CD4-positive, CD25-positive, alpha-beta regulatory T cell (primary cell): ENCODE measurements at places on chromosomes 13 and 19.

GRCh38 chr13:32495429-32495828 lies 43.2 kb downstream of the N4BP2L2 start:
- no peaks in the 10 kb centered on the region for H3K27me3 ChIP-seq
- DNase-seq, result no peak
- no peaks in the 10 kb centered on the region for H3K4me1 ChIP-seq
- H3K36me3 ChIP-seq, result no peaks in the 10 kb centered on the region
- no peak overlapping the region for H3K4me3 ChIP-seq
- H3K27ac ChIP-seq, result no peak overlapping the region

- peak; percentile 37 for DNase-seq
- H3K4me3 ChIP-seq, result peak overlapping the region; percentile 78
- peaks cover 43% of the 10 kb centered on the region for H3K4me1 ChIP-seq
- H3K27me3 ChIP-seq, result peaks cover 1% of the 10 kb centered on the region
- peak overlapping the region; percentile 80 for H3K27ac ChIP-seq
Observed at GRCh38 chr19:45424191-45425058, 708 bp upstream of the ERCC1 start.

DNA sequence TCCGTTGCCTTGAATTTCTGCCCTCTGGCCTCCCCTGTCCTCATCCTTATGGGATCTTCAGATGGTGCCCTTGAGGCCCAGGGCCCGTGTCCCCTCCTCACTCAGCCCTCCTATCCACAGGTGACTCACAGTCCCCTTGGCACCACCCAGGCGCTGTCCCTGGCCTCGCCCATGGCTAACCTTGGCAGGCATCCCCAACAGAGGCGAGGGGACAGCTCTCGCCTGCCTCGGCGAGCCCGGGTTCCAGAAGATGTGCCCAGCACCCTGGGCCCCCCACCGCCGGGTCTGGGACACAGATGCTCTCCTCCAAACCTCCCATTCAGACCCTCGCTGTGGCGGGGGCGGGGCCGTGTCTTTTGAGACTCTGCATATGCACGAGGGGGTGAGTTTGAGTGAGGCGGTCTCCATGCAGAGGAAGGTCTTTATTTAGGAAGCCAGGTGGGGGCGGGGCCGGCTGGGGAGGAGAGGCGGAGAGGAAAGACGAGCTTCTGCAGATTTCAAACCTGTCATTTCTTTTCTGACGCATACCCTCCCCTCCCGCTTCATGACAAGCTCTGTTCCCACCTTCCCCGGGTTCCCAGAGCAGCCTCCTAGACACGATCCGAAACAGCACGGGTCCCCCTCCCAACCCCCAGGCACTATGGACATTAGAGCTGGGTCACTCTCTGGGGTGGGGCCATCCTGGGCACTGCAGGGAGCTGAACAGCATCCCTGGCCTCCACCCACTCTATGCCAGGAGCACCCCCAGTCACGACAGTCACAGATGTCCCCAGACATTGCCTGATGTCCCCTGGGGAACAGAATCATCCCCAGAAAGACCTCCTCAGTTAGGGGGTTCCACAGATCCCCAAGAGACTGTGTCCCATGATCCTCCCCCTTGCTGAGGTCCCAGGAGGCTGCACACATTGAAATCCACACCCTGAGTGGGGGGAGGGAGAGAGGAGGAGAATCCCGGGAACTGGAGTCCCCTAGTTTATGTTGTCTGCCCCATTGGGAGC lies 48.5 kb downstream of the GNG7 start:
- no peaks in the 10 kb centered on the region for H3K36me3 ChIP-seq
- no peak overlapping the region for H3K4me3 ChIP-seq
- H3K27ac ChIP-seq, result no peak overlapping the region
- no peaks in the 10 kb centered on the region for H3K27me3 ChIP-seq

DNA sequence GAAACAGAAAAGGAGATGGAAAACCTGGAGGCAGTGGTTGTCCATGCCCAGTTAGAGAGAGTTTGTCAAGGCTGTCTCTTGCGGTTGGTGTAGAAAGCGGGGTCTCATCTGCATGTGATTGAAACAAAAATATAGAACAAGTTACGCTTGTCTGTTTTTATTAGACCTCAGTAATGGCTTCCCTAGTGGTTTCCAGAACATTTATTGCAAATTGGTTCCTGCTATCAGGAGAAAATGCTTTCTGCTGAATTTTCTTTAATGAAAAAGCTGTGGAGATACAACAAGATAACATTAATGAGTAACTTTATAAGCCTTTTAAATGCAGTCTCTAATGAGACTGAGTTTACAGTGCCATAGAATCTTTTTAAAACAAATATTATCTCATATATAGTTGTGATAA lies 378.0 kb downstream of the DACH1 start:
- no peak overlapping the region for H3K27ac ChIP-seq
- no peak overlapping the region for H3K4me3 ChIP-seq
- no peaks in the 10 kb centered on the region for H3K36me3 ChIP-seq
- no peak for DNase-seq
- no peaks in the 10 kb centered on the region for H3K4me1 ChIP-seq
- H3K27me3 ChIP-seq, result no peaks in the 10 kb centered on the region

DNA sequence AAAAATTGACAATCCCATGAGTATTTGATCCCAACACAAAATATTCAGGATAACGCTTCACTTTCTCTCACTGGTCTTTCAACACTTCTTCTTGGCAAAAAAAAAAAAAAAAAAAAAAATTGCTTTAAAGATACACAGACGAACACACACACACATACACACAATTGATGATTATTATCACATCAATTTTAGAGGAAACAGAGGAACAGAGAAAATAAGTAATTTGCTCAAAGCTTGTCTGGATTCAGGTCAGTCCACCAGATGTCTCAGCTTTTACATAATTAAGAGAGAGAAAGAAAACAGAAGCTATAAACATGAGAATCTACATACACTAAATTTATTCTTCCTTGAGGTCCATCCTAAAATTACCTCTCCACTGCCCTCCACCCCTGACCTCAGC lies 183.4 kb downstream of the MZT1 start:
- DNase-seq, result no peak
- no peak overlapping the region for H3K27ac ChIP-seq
- H3K4me1 ChIP-seq, result no peaks in the 10 kb centered on the region
- no peak overlapping the region for H3K4me3 ChIP-seq
- H3K27me3 ChIP-seq, result no peaks in the 10 kb centered on the region

DNA sequence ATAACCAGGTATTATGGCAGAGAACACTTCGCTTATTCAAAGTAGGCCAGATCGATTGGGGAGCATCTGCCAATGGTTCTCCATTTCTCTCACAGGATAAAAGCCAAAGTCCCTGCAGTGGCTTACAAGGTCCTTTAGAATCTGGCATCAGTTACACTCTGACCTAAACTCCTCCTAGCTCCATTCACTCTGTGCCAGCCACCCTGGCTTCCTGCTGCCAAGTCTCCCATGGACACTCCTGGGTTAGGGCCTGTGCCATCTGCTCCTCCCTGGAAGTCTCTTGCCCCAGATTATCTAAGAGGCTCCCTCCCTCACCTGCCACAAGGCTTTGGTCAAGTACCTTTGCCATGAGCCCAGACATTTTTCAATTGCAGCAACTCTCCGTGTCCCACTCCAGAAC lies 649.2 kb downstream of the DACH1 start:
- no peaks in the 10 kb centered on the region for H3K27me3 ChIP-seq
- H3K36me3 ChIP-seq, result no peaks in the 10 kb centered on the region
- no peak for DNase-seq
- H3K4me1 ChIP-seq, result no peaks in the 10 kb centered on the region
- H3K27ac ChIP-seq, result no peak overlapping the region

- DNase-seq, result no peak
- no peak overlapping the region for H3K4me3 ChIP-seq
Observed at GRCh38 chr19:579111-579841, 6.9 kb downstream of the BSG start.

GRCh38 chr13:94122300-94122915 lies 357.1 kb downstream of the DCT start:
- no peak overlapping the region for H3K4me3 ChIP-seq
- no peaks in the 10 kb centered on the region for H3K4me1 ChIP-seq
- H3K36me3 ChIP-seq, result no peaks in the 10 kb centered on the region
- no peaks in the 10 kb centered on the region for H3K27me3 ChIP-seq

DNA sequence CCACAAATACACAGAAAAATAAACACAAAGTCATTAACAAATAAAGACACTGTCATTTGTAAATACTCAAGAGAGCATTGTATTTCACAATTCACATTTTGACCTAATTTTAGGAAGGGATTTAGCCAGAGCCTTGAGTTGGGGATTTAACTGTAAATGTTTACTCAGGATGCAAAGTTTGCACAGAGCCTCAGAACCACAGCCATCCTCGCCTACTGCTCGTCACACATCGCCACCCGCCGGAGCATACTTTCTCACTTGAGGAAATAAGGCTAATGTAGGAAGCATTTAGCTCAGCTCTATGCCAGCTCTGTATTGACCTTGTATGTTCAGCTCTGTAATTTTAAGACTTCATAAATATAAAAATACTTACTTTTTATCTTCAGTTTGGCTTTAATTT lies 442.7 kb downstream of the OXGR1 start:
- no peak overlapping the region for H3K27ac ChIP-seq
- no peak overlapping the region for H3K4me3 ChIP-seq
- H3K27me3 ChIP-seq, result no peaks in the 10 kb centered on the region
- H3K36me3 ChIP-seq, result no peaks in the 10 kb centered on the region
- no peak for DNase-seq
- H3K4me1 ChIP-seq, result no peaks in the 10 kb centered on the region

DNA sequence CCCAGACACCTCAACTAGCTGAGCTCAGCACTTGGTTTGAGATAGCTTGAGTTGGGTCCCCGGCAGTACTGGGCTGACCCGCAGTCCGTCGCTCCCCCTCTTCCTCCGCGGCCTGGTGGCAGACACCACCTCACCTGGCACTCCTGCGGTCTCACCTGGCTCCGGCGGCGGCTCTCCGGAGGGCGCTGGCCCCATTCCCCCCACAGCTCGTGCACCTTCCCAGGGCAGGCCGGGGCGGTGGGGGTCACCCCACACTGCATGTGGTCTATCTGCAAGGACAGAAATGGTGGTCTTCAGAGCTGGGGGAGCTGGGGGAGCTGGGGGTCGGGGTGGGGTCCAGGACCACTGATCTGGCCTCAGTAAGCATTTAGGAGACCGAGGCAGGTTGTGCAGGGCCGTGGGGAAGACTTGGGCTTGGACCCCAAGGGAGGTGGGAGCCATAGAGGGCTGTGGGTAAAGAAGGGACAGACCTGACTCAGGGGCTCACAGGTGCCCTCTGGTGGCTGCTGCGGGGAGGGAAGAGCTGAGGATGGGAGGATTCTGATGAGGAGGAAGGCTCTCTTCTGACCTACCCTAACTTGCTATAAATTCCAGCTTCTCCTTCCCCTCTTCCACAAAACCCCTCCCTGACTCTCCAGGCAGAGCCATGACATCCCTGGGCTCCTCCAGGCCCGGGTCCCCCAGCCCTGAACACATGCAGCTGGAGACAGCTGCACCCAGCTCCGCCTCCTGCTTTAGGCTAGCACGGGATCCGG lies 6.7 kb upstream of the PLIN4 start:
- no peaks in the 10 kb centered on the region for H3K27me3 ChIP-seq
- H3K4me1 ChIP-seq, result no peaks in the 10 kb centered on the region
- H3K27ac ChIP-seq, result no peak overlapping the region
- H3K36me3 ChIP-seq, result no peaks in the 10 kb centered on the region
- H3K4me3 ChIP-seq, result no peak overlapping the region

DNA sequence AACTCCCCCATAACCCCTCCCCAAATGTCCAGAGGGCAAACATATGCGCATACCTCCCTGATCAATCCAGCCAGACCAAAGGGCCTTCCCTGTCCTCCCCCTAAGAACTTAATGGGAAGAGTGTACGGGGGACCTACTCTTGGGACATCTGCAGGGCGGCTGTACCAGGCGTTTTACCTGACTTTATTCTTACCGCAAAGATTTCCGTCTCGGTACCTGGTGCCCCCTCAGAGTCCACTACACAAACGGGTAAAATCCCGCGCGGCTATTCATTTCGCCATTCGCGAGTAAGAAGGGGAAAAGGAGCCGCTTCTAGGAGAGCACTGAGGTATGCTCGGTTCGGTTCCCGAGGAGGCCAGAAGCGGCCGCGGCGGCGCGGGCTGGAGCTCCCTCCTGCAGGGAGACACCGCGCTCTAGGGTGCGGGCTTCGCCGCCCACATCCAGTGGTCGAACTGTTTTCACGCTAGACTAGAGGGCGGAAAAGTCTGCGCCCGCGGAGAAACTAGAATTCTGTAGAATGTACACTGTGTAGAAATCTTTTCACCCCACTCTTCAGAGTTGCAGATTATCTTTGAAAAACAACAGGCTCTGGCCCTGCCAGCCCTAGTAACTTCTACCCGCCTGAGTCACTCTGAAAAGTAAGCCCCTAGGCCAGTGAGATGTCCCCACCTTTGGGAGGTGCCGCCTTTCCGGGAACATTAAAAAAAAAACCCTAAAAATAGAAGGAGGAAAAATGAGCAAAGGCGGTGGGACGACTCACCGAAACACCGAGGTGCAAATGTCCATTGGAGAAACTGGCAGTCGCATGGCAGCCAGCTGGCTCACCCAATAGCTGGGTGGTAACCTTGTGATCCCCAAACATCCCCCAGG lies 3.8 kb upstream of the TSHZ3 start:
- H3K27ac ChIP-seq, result no peak overlapping the region
- H3K36me3 ChIP-seq, result no peaks in the 10 kb centered on the region
- peaks cover 62% of the 10 kb centered on the region for H3K4me1 ChIP-seq
- peaks cover 43% of the 10 kb centered on the region for H3K27me3 ChIP-seq

DNA sequence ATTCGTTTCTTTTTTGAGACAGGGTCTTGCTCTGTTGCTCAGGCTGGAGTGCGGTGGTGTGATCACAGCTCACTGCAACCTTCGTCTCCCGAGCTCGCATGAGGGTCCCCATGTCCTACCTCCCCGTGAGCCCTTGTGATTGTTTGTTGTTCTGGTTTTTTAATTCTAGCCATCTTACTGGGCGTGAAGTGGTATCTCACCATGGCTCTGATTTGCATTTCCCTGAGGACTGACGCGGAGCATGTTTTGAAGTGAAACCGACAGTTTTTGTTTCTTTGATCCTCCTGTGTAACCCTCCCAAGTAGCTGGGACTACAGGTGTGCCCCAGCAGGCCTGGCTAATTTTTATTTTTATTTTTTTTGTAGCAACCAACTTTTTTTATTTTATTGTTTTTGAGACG lies 21.7 kb downstream of the GNG7 start:
- no peaks in the 10 kb centered on the region for H3K27me3 ChIP-seq
- H3K4me3 ChIP-seq, result no peak overlapping the region
- no peak for DNase-seq
- no peaks in the 10 kb centered on the region for H3K36me3 ChIP-seq
- H3K27ac ChIP-seq, result no peak overlapping the region
- H3K4me1 ChIP-seq, result no peaks in the 10 kb centered on the region

GRCh38 chr13:94703721-94704314 lies 8.5 kb downstream of the SOX21 start:
- H3K27ac ChIP-seq, result no peak overlapping the region
- H3K36me3 ChIP-seq, result no peaks in the 10 kb centered on the region
- no peak for DNase-seq
- peaks cover 12% of the 10 kb centered on the region for H3K4me1 ChIP-seq
- H3K4me3 ChIP-seq, result no peak overlapping the region

- peaks cover 7% of the 10 kb centered on the region for H3K27me3 ChIP-seq
- H3K27ac ChIP-seq, result no peak overlapping the region
- H3K4me3 ChIP-seq, result no peak overlapping the region
- no peaks in the 10 kb centered on the region for H3K36me3 ChIP-seq
- no peak for DNase-seq
Observed at GRCh38 chr13:77523834-77524728, 11.4 kb upstream of the SCEL start.

GRCh38 chr19:31498781-31499180 lies 149.5 kb upstream of the TSHZ3 start:
- H3K4me1 ChIP-seq, result no peaks in the 10 kb centered on the region
- H3K27me3 ChIP-seq, result no peaks in the 10 kb centered on the region
- no peak overlapping the region for H3K4me3 ChIP-seq
- H3K36me3 ChIP-seq, result no peaks in the 10 kb centered on the region
